ENCODE measurements at places on chromosomes 2 and 18.

DNA sequence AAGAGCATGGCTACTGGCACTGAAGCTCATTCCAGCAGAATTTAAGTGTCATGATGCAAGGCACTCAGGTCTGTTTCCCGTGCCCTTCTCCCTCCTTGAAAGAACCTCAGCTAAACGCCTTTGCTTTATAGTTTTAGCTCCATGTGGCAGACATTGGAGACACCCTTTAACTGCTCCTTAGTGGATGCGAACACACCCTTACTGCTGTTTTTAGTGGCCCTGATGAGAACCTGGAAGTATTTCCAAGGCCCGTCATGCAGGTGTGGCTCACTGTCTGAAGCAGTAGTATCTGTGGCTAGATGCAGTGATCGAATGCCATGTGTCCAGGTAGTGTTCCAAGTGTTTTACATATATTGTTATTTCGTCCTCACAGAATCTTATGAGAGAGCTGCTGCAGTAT lies 28.3 kb downstream of the KIF5C start:
- no peak for DNase-seq

DNA sequence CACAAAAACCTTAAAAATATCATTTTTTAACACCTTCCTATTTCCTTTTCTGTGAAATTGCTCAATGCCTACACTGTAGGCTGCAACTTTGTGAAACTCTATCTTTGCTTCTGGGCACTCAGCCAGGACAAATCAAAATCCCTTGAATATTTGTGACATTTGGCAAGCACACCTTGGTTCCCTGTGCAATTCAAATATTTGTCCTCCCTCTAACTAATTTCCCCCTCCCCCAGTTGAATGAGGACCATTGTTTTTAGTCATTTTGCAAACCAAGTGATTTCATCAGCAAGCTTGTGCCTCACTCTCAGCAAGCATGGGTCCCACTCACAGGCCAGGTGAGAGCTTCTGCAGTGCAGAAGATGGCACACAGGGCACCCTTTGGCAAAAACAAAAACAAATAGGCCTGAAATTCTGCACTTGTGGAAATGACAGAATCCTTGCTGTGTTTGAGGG lies 541.5 kb downstream of the CNTNAP5 start:
- DNase-seq = peak; percentile 89

DNA sequence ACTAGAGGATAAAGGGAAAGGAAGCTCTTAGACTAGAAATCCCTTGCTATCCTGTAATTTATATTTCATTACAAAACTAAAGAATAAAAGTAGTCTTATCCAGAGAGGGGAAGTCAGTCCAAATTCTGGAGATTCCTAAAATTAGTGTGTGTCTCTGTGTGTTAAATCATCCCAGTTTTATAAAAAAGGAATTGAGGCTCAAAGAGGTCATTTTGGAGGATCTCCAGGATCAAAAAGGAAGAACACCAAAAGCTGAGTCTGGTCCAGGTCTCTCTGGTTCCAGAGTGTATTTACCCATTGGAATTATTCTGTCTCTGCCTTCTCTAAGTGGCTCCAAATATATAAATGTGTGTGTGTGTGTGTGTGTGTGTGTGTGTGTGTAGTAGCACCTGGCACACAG lies 166.7 kb downstream of the NRXN1 start:
- DNase-seq = no peak

DNA sequence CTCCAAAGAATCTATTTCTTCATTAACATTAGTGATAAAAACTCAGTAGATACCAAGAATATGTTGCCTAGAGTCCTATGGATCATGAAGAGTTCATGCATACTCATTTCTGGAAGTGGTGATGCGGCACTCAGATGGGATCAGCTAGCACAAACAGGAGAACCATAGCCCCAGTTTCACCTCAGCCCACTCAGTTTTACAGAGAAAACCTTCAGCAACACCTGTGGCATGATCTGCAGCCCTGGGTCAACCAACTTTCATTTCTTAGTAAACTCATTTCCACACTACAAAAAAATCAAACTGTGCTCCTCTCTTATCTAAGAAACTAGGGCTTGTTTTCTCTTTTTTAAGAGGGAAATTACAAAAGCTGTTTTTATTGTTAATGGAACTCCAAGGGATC lies 569.4 kb downstream of the CCDC85A start:
- DNase-seq = no peak

DNA sequence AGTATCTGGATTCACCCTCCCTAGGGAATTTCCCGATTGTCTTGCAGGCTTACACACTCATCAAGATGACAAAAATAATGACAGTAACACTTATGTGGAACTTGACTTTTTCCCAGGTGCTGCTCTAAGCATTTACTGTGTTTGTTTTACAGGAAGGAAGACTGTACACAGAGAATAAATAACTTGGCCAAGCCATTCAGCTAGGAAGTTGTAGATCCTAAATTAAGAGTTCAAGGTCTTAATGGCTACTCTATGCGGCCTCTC lies 549 bp upstream of the DPP4 start:
- no peak for DNase-seq

GRCh38 chr18:41972067-41972925 lies 17.3 kb downstream of the PIK3C3 start:
- DNase-seq = no peak

DNA sequence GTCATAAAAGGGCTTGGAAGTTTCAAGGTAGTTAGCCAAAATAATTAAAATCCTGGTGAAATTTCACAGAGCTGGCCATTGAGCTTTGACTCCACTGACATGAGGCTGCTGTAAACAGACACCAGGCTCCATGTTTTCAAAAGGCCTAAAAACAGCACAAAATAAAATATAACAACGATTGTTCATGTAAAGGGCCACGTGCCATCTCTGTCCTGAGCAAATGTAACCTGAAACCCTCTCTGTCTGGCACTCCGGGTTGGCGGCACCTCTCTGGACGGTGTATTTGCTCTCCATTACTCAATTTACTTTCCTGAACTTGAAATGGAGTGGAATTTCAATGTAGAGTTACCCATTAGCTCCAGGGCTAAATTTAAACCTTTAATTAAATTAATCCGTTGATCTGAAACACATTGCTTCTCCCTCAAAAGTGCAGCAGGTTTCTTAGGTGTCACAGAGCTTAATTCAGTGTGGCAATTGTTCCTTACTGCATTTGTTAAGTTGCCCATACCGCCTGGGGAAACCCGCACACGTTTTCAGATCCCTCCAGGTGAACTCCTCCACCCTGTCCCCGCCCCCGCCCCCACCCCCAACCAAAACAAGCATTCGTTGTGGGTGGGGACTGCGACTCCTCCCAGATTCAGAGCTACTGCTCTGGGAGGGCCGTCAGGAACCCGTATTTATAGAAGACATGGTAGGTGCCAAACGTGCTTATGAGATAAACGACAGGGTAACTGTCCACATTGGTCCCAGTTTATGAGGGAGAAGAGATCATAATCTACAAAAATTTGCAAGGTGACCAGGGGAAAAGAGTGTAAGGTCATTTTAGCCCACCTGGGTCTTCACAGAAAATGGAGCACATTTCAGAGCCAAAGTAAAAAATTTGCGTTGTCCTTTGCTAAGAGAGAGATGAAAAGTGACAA lies 1.2 kb upstream of the CABLES1 start:
- DNase-seq = peak; percentile 97

GRCh38 chr2:12168791-12169388 lies 422.5 kb downstream of the LPIN1 start:
- no peak for DNase-seq

DNA sequence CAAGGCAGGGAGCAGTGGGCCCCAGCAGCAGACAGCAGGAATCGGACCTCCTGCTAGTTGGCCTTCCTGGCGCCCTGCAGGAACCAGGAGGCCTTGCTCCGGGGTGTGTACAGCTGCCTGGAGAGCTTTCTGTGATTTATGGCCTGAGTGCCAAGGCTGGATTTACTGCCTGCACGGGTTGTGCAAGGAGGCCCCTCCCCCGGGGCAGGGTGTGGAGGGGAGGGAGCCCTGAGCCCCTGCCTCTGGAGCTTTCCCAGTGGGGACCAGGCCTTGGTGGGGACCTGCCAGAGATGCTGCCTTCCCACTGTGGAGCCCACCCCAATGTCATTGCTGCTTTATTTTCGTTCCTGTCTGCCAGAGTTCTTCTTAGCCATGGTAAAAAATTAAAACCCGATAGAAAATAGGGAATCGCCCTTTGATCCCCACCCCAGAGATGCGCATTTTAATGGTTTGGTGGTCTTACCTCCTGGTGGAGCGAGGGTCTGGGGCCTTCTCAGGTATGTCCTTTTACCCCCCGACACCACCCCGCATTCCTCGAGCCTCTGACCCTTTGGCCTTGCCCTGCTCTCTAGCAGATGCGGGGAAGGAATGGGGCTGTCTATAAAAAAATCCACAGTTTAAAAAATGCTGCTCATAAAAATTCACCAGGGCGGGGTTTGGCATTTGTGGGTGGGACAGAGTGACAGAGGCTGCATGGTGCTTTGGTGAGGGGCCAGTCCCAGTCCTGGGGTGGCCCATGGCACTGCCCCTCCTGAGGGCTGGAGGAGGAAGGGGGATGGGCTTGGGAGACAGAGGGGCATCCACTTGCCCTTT lies 6.9 kb upstream of the RALB start:
- no peak for DNase-seq

Measured in NCI-H1105 treated with DMSO at 0.1 percent for 48 hours (cell line).